8988T (cell line): ENCODE measurements at places on chromosomes 2 and 18.
A peak's percentile ranks its signal among the peaks of the same experiment; 100 is the strongest.

GRCh38 chr2:208674919-208675318 is 268.3 kb downstream of the PTH2R start:
- no peak for DNase-seq

- DNase-seq = no peak
Observed at GRCh38 chr2:157440404-157441071, 3.4 kb downstream of the CYTIP start.

- DNase-seq = no peak
Observed at GRCh38 chr2:216855605-216856004, 4.3 kb downstream of the TNP1 start.

- no peak for DNase-seq
Observed at GRCh38 chr2:150878356-150878755, 383.3 kb downstream of the RBM43 start.

- no peak for DNase-seq
Observed at GRCh38 chr18:11987527-11987926, 6.2 kb downstream of the IMPA2 start.

DNA sequence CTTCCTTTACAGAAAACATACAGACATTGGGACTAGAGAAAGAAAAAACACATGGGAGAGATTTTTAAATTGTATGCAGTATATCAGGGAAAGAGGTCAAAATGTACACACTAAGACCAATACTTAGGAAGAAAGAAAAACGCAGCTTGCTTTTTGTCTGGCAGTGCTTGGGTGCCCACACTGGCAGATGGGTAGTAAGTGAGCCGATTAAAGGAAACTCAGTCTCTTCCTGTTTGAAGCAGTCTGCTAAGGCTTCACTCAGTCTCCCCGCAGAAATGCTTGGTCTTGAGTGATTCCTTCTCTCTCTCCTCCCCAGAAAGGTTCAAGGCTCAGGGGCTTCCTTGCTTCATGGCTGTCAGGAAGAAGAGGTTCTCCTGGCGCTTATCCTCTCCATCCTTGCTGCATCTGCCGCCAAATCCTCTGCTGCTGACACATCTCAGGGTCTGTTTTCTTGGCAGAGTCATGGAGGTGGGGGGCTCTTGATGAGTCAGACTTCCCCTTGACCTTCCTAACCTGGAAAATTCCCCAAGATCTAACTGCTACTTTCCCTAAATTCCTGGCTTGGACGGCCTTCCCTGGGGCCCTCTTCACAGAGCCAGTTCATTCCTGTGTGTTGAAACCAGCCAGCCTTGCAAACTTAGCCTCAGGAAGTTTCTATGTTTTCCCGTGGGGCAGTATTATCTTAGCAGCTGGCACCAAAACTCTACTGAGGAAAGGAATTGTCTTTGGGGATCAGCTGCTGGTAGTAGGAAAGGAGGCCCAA is 10.5 kb upstream of the TMSB10 start:
- DNase-seq = no peak

DNA sequence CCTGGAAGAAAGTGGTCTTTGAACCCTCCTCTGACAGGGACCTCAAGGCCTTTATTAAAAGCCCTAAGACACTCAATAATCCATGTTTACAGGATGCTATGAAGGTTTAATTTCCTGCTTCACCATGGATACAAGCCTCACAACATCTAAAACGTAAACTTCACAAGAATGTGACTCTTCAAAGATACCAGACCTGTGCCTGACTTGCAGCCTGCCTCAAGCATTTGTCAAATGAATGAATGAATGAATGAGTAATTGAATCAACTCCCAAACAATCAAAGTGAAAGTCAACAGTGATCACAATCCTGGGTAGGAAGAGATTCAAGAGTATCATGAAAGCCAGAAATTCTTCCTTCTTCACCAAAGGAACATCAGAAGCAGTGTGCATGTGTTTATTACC is 30.4 kb downstream of the KLF7 start:
- DNase-seq = no peak

DNA sequence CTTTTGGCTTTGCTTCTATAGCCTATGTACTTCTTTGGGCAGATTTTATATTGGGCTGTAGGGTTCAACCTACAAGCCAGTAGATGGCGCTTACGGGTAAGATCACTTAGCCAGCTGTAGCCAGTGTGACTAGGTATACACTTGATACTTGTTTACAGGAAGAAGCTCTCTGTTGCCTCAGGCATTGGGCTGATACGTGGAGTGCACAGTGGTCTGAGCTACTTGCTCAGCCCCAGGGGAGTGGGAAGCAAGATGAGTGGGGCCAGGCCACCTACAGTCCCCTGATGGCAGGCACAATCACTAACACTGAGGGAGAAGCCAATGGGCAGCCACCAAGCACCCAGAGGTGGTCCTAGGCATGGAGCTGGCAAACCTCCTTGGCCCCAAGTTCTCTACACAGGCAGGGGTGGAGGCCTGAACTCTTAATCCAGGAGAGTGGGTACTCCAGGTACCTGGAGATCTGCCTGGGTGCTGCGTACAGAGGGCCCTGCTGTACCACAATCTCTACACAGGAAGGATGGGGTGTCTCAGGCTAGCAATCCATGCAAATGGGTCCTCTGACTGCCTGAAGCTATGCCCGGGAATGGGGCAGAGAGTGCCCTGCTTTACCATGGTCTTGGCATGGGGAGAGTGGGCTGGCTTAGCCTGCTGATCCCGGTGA is 122.2 kb downstream of the NCOA1 start:
- peak; percentile 18 for DNase-seq

- DNase-seq = no peak
Observed at GRCh38 chr18:8952769-8953760, 149.4 kb upstream of the NDUFV2 start.

GRCh38 chr2:20035955-20036666 is 15.3 kb downstream of the LAPTM4A start:
- no peak for DNase-seq

GRCh38 chr18:4107049-4107467 is 348.0 kb downstream of the DLGAP1 start:
- DNase-seq = no peak

- no peak for DNase-seq
Observed at GRCh38 chr2:15630121-15630977, 38.7 kb downstream of the DDX1 start.

DNA sequence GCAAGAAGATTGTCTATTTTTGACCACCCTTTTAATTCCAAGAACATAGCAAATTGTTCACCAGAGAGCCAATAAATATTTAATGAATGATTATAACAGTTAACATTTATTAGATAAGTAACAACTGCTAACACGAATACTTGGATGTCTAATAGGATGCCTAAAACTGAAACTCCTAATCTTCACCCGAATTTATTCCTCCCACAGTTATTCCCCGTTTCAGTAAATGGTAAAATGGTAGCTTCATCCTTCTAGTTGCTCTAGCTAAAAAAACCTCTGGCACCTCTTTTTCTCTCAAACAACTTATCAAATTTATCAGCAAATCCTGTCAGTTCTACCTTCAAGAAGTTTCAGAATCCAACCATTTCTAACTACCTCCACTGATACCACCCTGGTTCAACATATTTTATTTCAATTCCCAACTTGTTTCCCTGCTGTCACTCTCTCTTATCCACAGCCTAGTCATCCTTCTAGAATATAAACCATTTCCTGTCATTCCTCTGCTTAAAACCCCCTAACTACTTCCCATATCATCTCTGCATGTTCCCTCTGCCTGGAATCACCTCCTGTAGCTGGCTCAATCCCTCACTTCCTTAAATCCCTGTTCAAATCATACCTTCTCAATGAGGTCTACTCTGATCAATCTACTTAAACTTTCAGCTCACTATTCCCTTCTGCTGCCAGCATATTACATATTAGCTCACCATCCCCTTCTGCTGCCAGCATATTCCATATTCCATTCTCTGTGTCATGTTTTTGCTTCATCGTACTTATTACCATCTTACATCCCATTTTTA is 93.8 kb downstream of the ROCK2 start:
- DNase-seq = no peak

- DNase-seq = no peak
Observed at GRCh38 chr2:79666430-79666829, 153.6 kb downstream of the CTNNA2 start.

GRCh38 chr2:191432121-191432520 is 186.9 kb downstream of the MYO1B start:
- DNase-seq = no peak

DNA sequence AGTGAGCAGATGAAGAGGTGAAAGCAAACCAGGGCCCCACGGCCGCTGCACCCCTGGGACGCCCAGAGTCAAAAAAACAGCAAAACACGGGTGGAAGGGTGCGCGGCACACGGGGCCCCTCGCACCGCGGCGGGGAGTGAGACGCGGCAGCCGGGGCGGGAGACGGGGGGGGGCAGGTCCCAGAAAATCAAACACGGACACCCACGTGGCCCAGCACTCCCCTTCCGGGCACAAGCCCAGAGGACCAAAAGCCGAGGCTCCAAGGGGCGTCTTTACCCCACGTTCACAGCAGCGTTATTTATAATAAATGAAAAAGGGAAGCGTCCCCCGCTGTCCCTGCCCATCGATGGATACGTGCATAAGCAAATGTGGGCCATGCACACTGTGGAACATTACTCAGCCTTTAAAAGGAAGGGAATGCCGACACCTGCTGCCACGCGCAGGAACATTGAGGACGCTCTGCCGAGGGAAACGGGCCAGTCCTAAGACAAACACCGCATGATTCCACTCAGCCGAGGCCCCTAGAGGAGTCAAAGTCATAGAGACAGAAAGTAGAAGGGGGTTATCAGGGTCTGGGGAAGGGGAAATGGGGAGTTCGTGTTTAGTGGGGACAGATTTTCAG is 677 bp upstream of the COPS9 start:
- DNase-seq = no peak

DNA sequence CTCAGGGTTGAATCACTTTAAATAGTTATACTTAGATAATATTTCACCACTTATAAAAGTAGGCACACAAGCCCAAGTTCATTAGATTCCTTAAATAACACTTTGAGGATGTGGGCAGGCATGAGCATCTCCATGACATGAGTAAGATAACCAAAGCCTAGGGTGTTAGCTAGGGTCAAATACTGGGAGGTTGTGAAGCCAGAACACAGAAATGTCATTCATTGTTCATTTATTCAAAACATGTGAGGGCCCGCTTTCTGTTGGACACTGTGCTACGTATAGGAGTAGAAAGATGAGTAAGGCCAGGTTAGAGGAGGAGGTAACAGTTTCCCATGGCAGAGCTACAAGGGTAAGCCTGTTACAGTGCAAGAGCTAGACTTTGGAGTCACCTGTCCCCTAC is 93.5 kb upstream of the NEDD4L start:
- no peak for DNase-seq

- DNase-seq = no peak
Observed at GRCh38 chr18:68642003-68642402, 72.9 kb downstream of the TMX3 start.

GRCh38 chr2:207768168-207768865 is 1.4 kb downstream of the FZD5 start:
- DNase-seq = no peak

GRCh38 chr2:143575340-143575739 is 446.1 kb downstream of the ARHGAP15 start:
- DNase-seq = no peak

- no peak for DNase-seq
Observed at GRCh38 chr18:30150586-30151250, 891.8 kb downstream of the DSC3 start.

- no peak for DNase-seq
Observed at GRCh38 chr2:12176623-12177454, 430.4 kb downstream of the LPIN1 start.

DNA sequence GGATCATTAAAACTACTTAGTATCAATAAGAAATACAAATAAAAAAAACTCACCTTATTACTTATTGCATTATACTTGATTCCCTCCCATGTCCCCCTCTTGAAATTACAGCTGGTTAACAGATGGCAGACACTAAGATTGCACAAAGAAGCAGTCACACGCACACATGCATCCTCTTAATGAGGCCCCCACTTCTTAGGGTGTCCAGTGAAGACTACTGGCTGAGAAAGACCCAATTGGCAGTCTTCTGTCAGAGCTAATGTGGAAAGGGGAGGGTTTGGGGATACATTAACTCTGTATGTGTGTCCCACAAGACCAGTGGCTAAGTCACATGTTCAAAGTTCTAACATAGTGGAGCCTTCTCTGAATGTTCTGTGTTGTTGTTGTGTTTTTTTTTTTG is 210.7 kb downstream of the MTX2 start:
- DNase-seq = no peak

- no peak for DNase-seq
Observed at GRCh38 chr18:35467624-35468016, 30.1 kb downstream of the INO80C start.

DNA sequence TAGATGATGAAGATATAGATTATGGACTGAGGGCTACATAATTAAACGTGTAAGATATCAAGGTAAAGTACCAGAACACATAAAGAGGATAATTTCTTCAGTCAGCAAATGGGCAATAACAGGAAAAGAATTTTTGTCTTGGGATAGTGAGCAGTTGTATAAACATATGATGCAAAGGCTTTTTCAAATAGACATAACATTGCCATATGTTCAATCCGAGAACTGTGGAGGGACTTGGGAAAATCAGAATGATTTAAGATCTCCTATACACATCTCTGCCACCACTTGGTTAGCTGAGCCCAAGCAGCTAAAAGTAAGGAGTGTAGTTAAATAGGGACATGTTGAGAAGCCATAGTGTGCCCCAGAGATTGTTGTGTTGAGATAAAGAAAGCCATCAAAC is 287.6 kb upstream of the ZNF521 start:
- no peak for DNase-seq

DNA sequence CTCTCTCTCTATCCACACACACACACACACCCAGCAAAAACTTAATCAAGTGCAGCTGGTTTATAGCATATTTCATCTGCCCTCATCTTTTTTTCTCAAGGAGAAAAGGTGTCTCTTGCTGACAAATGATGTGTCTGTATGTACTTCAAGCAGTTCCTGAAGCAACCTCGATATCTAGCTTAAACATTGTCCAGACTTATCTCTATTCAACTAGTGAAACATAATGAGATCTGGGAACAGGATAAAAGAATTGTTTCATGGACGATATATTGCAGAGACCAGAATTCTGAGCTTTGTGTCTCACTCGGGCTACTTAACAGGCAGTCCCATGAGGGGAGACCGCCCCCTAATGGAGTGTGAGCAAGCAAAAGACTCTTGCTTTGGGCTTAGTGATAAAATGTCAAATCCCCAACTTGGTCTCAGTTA is 929.2 kb upstream of the SOX11 start:
- DNase-seq = no peak

- DNase-seq = no peak
Observed at GRCh38 chr18:2636126-2636631, 19.3 kb upstream of the SMCHD1 start.

GRCh38 chr2:207876842-207877535 is 107.3 kb upstream of the FZD5 start:
- DNase-seq = no peak
